NCI-H345 (cell line): ENCODE measurements at places on chromosomes 6 and 20.
A peak's percentile ranks its signal among the peaks of the same experiment; 100 is the strongest.

DNA sequence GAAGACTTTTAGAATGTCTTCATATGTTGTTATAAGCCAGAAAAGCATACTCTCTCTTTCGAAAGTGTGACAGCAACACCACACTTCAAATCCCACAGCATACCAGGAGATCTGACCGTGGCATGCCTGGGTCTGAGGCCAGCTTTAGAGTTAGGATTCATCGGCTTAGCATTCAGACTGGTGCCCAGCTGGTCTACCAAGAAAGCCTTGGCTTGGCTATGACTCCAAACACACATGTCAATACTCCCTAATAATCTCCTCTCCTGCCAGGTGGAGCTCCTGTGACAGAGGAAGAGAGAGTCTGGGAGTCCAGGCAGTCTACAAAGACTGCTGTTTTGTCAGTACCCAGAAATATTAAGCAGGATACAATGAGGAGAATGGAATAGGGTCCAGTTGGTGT lies 77.1 kb upstream of the MAN1A1 start:
- DNase-seq = no peak

DNA sequence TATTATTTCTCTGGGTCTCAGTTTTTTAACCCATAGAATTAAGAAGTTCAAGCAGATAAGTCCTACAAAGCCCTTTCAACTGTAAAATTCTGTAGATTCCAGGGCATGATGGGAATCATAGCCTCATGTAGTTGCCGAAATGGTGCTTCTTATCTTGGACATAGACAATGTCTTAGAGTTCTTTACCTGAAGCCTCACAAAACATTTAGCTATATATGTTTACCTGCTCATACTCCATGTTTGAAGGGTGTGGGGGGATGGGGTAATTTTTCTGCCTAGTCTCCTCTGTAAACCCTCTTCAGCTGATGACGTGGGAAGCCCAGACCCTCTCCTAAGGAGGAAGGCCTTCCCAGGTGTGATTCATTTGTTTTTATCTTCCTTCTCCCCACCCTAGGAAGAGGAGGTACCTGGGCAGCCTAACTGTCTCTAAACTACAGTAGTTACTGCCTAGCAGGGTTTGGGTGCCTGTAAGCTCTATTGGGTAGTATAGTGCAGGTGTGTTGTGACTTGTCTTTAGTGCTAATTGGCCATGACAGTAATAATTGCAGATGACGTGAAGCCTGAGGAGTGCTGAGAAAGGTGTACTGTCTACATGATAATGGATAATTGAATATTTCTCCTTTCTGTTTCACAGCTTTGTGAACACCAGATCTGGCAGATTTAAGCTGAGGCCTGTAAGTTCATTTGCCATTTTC lies 230.8 kb downstream of the TFAP2B start:
- peak; percentile 93 for DNase-seq

GRCh38 chr6:14883921-14884320 lies 361.9 kb upstream of the JARID2 start:
- no peak for DNase-seq

DNA sequence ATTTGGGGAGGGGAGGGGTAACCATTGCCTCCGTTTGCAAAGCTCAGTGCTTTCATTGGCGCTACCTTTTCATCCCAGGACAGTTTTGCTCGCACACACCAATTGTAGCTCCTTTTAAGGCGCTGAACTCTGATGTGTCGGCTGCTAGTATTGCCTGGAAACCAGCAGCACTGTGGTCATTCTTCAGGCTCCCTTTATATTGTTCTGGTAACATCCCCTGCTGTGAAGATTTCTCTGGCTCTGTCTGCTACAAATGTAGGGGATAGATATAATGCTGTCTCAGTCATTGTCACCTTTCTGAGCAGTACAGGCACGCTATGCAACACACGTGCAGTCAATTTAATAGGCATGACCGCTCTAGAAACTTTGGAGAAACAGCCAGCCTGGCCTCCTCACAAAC lies 172.9 kb upstream of the SASH1 start:
- DNase-seq = no peak

DNA sequence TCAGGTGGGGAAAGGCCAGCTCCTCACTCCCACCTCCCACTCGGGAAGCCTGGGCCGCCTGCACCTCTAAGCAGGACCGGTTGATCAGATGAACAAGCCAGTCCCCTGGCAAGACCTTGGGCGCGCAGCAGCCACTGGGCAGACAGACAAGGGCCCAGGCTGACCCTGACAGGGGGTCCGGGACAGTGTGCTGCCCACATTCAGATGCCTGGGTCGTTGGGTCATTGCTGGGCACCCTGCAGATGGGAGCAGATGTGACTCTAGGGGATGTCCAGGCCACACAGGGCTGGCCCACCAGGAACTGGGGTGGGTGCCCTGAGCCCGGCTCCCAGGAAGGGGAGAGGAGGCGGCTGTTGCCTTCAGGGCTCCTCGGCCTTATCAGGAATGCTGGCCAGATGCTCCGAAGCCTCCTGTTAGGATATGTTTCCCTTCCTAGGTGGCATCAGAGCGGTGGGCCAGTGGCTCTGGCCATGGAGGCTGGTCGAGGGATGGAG lies 17.3 kb upstream of the FRMD1 start:
- DNase-seq = no peak

DNA sequence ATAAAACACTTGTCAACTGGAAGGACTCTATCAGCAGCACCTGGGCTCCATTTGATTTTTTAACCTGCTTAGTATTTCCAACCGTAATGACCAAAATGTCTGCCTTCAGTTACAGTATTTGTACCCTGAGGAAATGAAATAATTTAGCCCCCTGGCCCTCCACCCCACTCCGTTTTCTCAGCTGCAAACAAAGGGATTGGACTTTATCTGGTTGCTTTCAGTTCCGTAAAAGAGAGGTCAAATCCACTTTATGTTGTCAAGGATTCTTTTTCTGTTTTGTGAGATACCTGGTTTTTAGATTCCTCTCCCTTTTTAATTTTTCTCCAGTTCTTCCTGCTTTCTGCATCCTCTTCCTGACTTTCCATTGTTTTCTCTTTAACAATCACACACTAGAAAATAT lies 64.4 kb upstream of the BMP2 start:
- DNase-seq = no peak

DNA sequence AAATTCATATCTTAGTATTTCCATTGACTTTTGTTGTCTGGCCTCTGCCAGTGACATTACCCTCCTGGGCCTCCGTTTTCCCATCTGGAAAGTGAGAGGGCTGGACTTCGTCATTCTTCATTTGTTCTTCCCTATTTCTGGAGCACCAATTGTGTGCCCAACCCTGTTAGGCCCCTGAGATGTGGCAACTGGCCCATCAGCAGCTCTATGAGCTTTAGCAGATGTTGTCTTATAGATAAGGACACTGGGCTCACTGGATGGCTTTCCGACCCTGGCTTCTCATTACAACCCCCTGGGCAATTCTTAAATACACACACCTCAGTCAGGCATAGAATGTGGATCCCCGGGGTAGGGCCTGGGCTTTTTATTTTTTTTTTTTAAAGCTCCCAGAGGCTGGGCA lies 14.7 kb downstream of the PABPC1L start:
- DNase-seq = no peak

DNA sequence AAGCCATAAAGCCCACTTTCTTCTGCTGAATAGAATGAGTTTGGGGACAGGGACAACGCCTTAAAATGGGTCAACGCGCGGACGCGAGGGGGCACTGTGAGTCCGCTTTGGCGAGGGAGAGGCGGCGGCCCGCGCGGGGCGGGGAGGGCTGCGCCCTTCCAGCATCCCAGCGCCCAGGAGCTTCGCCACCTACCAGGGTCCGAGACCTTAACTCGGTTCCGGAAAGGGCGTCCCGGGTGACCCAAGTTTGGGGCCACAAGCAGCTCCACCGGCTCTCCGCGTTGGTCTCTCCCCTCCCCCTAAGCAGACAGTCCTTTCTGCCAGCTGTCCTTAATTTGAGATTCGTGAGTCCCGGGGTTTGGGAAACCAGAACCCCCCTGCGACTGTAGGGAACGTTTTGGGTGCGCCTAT lies 1.8 kb upstream of the SAMD5 start:
- peak; percentile 2 for DNase-seq

DNA sequence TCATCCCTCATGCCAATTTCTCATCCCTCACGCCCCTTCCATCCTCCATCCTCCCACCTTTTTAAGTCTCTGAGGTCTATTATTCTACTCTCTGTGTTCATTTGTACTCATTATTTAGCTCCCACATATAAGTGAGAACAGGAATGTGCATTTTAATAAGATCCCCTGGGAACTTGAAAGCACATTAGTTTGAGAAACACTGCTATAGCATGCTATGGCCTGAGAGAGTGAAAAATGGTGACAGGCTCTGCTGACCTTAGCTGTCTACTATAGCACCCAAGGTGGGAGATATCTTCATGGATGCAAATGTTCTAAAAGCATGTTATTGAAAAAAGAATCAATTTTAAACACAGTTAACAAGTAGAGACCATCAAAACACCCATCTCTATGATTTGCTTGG lies 712.0 kb downstream of the TFAP2A start:
- no peak for DNase-seq

- DNase-seq = no peak
These were observed 145.4 kb downstream of the UST start for GRCh38 chr6:148892247-148892646.

GRCh38 chr6:119890470-119890869 lies 540.9 kb upstream of the MAN1A1 start:
- DNase-seq = no peak

GRCh38 chr6:150150821-150151646 lies 8.2 kb downstream of the PPP1R14C start:
- no peak for DNase-seq

GRCh38 chr6:18343741-18344140 lies 43.4 kb upstream of the RNF144B start:
- no peak for DNase-seq

DNA sequence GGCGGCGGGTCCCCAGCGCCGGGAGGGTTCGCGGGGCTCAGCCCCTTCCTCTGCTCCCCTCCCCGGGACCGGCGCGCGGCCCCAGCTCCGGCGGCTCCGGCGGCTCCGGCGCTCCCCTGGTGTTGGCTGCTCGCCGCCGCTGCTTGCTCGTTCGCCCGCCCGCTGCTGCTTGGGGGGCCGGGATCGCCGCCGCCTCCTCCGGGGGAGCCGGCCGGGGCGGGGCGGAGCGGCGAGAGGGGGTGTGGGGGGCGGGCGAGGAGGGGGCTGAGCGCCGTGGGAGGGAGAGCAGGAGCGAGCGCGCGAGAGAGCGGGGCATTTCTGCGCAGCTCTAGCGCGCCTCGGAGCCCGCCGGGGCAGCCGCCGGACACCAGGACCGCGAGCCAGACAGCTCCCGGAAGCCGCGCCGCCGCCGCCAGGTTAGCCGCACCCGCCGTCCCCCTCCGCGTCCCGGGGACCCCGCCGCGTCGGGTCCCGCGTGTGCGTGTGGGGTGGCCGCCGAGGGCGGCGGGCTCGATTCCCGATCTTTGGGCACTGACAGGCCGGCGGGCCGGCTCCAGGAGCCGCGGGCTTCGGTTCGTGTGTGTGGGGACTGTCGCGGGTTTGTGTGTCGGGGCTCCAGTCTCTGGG lies 62.0 kb upstream of the EPB41L1 start:
- peak; percentile 50 for DNase-seq

- no peak for DNase-seq
These were observed 45.5 kb downstream of the CEP43 start for GRCh38 chr6:167044696-167045095.

GRCh38 chr6:132483779-132484679 lies 28.9 kb downstream of the STX7 start:
- DNase-seq = peak; percentile 60

DNA sequence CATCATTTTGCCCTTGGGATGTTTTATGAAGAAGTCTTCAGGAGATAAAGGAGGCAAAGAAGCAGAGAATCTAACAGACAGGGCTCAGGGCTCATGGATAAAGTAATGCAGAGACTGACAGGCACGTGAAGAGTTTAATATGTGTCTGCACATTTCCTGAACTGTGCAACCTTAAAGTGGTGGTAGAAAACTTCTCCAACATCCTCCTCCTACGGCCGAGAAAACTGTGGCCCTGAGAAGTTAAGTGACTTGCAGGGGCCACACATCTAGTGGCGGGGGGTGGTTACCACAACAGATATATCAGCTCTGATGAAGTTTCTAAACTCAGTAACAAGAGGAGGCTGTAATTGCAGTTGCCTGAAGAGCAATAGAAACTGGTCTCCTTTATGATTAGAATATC lies 61.0 kb downstream of the SOBP start:
- no peak for DNase-seq

- DNase-seq = no peak
These were observed 18.1 kb downstream of the PMEPA1 start for GRCh38 chr20:57691699-57692098.

- peak; percentile 4 for DNase-seq
These were observed 942 bp downstream of the ACAT2 start for GRCh38 chr6:159762681-159763293.

GRCh38 chr20:7449269-7449668 lies 491.0 kb downstream of the HAO1 start:
- DNase-seq = no peak

GRCh38 chr20:48605364-48606171 lies 222.2 kb downstream of the PREX1 start:
- DNase-seq = no peak

DNA sequence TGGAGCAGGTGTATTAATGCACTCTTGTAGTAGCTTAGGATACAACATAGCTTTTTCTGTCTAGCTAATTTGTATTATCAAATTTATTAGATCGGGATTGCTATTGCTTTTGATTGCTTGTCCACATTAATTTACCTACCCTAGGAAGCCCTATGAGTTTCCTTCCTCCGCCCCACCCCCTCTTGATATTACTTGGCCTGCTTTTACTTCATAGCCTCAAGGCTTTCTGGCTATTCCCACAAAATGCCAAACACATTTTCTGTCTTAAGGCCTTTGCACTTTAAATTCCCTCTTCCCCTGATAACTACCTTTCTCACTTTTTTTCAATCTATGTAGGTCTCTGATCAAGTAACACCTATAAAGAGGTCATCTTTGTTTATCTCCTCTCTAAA lies 99.1 kb upstream of the PRSS16 start:
- DNase-seq = no peak

DNA sequence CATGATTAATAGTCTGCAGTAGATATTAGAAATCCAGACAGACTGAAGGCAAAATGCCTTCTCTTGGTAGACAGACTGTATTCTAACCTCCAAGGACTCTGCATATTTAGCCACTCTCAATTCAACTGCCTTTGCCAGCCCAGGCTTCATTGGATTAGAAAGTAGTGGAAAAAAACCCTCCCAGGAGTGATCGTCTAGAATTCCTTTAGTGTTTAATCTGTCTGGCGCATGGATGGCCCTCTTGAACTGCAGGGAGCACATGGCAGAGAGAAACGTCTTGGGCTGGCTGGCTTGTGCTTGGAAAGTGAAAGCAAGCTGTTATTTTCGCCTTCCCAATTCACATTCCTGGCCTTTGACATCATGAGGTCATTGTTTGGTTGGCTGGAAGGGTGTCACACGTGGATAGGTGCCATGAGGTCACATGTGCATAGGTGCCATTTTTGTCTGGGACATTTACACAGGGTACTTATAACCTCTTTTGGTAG lies 30.9 kb upstream of the NEDD9 start:
- no peak for DNase-seq
